Adipose tissue (tissue), 3 donors: ENCODE measurements at places on chromosomes 5 and 9. TPM values are rescaled to one million over a fixed set of nuclear protein-coding genes. Genes with fewer than 3 reads are reported as not detected.

The F2RL2 gene
- polyA plus RNA-seq = not detected

The PCDHGA9 gene
- polyA plus RNA-seq = 0.51 TPM

The JADE2 gene
- polyA plus RNA-seq = 17.9 TPM

The ALDH7A1 gene
- 19.2 TPM for polyA plus RNA-seq

The TMEM267 gene
- 5.1 TPM for polyA plus RNA-seq

The GABRA6 gene
- not detected for polyA plus RNA-seq

The SLC6A19 gene
- 0.07 TPM for polyA plus RNA-seq

The KCNMB1 gene
- polyA plus RNA-seq = 0.79 TPM

The CDKN2B-AS1 gene
- 0.16 TPM for polyA plus RNA-seq

The FABP6 gene
- polyA plus RNA-seq = not detected

The INSL6 gene
- not detected for polyA plus RNA-seq

The SLC28A3 gene
- 0.22 TPM for polyA plus RNA-seq

The TRAF1 gene
- polyA plus RNA-seq = 5.3 TPM

The EGFLAM gene
- 25.9 TPM for polyA plus RNA-seq

The PCDHA9 gene
- not detected for polyA plus RNA-seq

The PDCD1LG2 gene
- 0.14 TPM for polyA plus RNA-seq

The PCDHGB6 gene
- polyA plus RNA-seq = 2.4 TPM

The KLF4 gene
- 11.6 TPM for polyA plus RNA-seq

The PIP5K1B gene
- 2.0 TPM for polyA plus RNA-seq

The DIAPH1 gene
- 33.4 TPM for polyA plus RNA-seq

The MRPS30 gene
- 15.6 TPM for polyA plus RNA-seq

The PAXX gene
- 49.1 TPM for polyA plus RNA-seq

The DNM1 gene
- polyA plus RNA-seq = 4.5 TPM

The EFNA5 gene
- 5.4 TPM for polyA plus RNA-seq

The TMOD1 gene
- polyA plus RNA-seq = 17.3 TPM

The EPB41L4A gene
- 2.9 TPM for polyA plus RNA-seq

The CFAP90 gene
- 0.19 TPM for polyA plus RNA-seq

The LAMC3 gene
- 0.46 TPM for polyA plus RNA-seq

The ADGRV1 gene
- polyA plus RNA-seq = 1.6 TPM

The GRIA1 gene
- 0.45 TPM for polyA plus RNA-seq

The GPR150 gene
- 5.5 TPM for polyA plus RNA-seq

The CDH9 gene
- not detected for polyA plus RNA-seq

The FOXD4 gene
- polyA plus RNA-seq = 0.14 TPM

The DMGDH gene
- 0.56 TPM for polyA plus RNA-seq

The CCT5 gene
- 237 TPM for polyA plus RNA-seq

The CORO2A gene
- 0.36 TPM for polyA plus RNA-seq

The CDX1 gene
- polyA plus RNA-seq = 0.12 TPM

The ZDHHC11B gene
- 4.4 TPM for polyA plus RNA-seq

The PHYHD1 gene
- polyA plus RNA-seq = 51.5 TPM

The BTNL8 gene
- polyA plus RNA-seq = 0.34 TPM

The CDH10 gene
- polyA plus RNA-seq = not detected

The LRRC8A gene
- polyA plus RNA-seq = 31.3 TPM

The SIT1 gene
- polyA plus RNA-seq = 3.3 TPM

The SPATA31D4 gene
- polyA plus RNA-seq = not detected

The SIMC1 gene
- 4.2 TPM for polyA plus RNA-seq

The SWI5 gene
- polyA plus RNA-seq = 27.9 TPM

The FBP2 gene
- not detected for polyA plus RNA-seq

The PDZD2 gene
- polyA plus RNA-seq = 38.9 TPM

The ASPN gene
- polyA plus RNA-seq = 1.5 TPM
